ENCODE measurements at places on chromosomes 1 and 21.

GRCh38 chr1:16980473-16981268, at the start of gene MFAP2:
TSS of gene MFAP2 (minus strand) at chr1:16980620. CDS start at chr1:16978273, 2,347 bp downstream.
- no peak for DNase-seq

GRCh38 chr1:219171192-219171935, 2.3 kb upstream of the LYPLAL1 start:
- no peak for DNase-seq

GRCh38 chr1:88519156-88519555, 164.9 kb upstream of the PKN2 start:
- DNase-seq, result peak; percentile 19

DNA sequence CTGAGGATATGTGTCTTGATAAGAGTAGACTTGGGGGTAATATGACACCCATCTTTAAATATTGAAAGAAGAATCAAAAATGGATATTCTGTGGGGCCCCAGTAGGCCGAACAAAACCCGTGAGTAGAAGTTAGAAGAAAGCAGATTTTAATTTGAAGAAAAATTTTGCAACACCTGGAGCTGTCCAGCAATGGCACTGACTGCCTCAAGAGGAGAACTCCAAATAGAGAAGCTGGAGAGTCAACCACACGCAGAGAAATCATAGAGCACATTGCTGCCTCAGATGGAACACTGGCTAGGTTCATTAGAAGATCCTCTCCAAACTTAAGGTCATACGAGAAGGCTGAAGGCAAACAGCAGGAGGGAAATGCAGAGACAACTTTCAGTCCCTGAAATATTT, 6.8 kb downstream of the NHLH1 start:
- no peak for DNase-seq

DNA sequence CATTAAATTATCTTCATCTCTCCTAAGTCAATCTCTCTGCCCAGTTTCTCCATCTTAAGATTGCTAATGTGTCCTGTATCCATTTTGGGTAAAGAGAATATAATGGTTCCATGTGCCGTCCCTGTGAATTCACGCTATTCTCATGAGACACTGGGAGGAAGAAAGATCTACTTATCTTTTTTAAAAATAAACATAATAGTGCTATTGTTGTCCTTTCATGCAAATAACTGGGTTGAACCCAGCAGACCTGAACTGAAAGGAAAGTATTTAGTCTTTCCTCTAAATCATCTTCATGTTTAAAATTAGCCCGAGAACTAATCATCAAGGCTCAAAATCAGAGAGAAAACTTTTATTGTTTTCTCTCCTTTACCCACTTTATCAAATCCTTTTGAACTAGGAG, 22.4 kb downstream of the SLAMF1 start:
- DNase-seq, result no peak

GRCh38 chr1:87204441-87204840, 124.2 kb upstream of the LMO4 start:
- DNase-seq, result no peak

- DNase-seq, result no peak
These were observed 29.8 kb upstream of the NLRP3 start for GRCh38 chr1:247386217-247386616.

GRCh38 chr1:6485168-6486101, 6.0 kb downstream of the PLEKHG5 start:
- DNase-seq, result no peak

- no peak for DNase-seq
These were observed 55.1 kb upstream of the CR2 start for GRCh38 chr1:207398986-207399385.

DNA sequence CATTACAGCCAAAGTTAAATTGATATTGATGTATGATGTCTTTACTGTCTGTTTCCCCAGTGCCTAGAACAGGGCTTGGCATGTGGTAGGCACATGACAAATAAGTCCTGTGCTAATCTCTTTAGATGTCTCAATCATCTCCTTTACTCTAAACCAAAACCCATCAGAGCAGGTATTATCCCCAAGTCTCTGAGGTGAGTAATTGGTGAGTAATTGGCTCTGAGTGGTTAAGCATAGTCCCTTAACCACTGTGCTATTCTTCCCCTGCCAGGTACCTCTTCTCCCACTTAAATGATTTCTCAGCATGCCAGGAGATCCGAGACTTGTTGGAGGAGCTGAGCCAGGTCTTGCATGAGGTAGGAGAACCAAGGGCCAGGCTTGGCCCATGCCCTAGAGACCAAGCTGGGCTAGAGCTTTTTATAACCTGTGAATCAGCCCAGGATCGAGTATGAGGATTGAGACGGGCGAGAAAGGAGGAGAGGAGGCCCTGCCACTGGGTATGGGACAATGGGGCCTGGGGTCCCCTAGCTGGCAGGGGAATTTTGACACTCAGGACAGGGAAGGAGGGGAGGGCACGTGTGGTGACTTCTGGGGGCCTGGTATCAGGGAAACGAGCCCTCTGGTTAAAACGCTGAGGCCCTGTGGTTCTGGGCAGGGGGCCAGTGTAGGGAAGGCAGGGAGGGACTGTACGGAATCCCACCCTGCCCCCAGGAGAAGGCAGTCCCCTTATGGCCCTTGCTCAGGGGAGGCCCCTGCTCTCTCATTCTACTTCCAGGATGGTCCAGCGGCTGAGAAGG, 4.5 kb downstream of the CNKSR1 start:
- DNase-seq, result no peak

DNA sequence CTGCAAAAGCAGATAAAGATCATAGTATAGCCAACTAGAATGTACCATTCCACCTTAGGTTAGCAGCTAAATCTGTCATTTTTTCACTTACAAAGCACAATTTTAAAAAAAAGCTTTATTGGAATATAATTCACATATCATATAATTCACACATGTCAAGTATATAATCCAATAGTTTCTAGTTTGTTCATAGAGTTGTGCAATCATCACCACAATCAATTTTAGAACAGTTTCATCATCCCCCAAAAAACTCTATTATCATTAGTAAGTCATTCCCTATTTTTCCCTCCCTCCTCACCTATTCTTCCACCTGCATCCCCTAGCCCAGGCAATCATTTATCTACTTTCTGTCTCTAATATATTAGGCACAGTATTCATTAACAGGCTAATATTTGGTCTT, 32.0 kb upstream of the INSL5 start:
- DNase-seq, result no peak

GRCh38 chr1:239389703-239390102, 3.3 kb downstream of the CHRM3 start:
- DNase-seq, result no peak

- DNase-seq, result no peak
These were observed 17.8 kb upstream of the LRRC47 start for GRCh38 chr1:3814065-3814464.

DNA sequence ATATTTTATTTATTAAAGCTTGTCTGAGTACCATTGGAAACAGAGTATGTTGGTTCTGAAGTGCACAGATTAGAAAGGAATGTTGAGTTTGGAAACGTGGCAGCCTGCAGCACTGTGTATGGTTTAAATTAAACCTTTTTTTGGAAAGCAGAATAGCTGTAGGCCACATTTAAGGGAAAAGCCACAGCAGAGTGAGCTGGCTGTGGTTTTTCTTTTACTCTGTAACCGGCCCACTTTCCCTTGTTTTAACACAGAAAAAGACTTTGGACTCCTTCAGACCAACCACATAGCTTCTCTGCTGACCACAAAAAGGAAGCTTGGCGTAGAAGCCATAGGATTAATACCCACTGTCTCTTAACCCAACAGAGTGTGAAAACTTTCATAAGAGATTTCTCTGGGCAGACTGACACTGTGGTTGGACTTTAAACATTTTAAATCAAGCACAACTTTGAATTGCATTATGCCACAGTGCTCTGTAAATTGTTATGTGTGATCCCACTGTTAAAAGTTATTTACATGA, 75.2 kb downstream of the NFIA start:
- DNase-seq, result peak; percentile 73

GRCh38 chr1:153563483-153563901, 2.2 kb downstream of the S100A2 start:
- DNase-seq, result no peak

Measured in muscle of arm (tissue), 14 donors.